Activated CD8-positive, alpha-beta memory T cell treated with anti-CD3 and anti-CD28 coated beads, Interleukin-2, amount 10 ng/mL, durations not matched to agents 7 days and 5 days (primary cell): ENCODE measurements at places on chromosomes 1 and 21.

DNA sequence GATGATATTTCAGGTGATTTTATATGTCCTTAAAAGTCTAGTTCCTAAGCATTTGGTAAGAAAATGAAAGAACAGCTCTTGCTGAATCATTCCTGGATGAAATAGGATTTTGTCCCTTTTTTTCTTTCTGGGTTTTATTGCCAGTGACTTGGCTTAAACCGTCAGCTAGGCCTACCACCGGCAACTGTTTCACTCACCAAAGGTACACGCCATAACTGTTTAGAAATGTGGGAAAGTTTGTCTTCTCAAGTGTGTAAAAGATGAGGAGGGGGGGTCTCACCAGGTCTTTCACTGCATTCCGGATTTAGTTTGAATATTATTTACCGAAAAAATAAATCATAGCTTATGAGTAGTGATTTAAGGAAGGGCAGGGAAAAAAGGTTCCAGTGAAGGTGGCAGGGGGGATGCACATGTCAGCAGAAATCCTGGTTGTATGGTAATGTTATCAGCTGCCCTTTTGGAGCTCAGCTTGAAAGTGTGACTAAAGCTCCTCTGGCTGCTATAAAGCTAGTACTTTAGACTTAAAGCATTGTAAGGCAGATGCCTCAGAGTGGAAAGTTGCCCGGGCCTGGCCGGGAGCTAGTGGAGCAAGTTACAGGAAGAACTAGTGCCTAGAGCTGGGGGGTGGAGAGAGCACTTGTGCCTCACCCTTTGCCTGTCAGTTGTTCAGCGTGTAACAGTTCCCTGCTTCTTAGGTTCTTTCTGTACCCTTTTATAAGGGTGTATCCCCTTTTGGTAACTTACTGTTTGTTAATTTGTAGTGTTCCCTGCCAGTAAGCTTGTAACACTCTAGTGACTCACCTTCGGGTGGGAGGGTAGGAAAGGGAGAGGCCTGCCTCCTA, 3.1 kb downstream of the ATP1A1 start:
- DNase-seq, result peak; percentile 52

DNA sequence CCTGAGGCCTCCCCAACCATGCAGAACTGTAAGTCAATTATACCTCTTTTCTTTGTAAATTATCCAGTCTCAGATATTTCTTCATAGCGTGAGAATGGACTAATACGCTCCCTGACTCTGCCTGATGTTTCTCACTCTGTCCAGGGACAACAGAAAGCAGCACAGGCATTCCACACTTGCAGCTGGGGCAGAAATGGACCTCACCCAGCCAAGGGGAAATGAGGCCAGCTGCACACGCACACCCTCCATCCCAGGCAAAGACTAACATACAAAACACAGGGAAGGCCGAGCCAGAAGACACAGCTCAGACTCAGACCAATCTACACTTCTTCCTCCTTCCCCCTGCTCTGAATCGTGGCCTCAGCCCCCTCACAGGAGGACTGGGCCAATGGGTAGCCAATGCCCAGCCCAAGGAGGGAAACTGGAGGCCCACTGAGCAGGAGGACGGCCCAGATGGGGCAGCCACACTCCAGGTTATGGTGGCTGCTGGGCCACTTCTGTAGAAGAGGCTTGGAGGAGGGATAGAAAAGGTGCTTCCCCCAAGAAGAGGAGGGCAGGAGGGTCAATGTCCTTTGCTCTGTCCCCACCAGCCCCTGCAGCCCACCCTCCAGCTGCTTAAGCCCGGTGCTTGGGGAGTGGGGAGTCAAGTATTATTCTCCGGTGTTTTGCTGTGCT, 228.4 kb downstream of the NPHP4 start:
- no peak for DNase-seq

GRCh38 chr1:185670187-185670627, 64.0 kb upstream of the HMCN1 start:
- DNase-seq, result peak; percentile 77

- DNase-seq, result no peak
Observed at GRCh38 chr1:85692730-85693314, 15.4 kb downstream of the ZNHIT6 start.

DNA sequence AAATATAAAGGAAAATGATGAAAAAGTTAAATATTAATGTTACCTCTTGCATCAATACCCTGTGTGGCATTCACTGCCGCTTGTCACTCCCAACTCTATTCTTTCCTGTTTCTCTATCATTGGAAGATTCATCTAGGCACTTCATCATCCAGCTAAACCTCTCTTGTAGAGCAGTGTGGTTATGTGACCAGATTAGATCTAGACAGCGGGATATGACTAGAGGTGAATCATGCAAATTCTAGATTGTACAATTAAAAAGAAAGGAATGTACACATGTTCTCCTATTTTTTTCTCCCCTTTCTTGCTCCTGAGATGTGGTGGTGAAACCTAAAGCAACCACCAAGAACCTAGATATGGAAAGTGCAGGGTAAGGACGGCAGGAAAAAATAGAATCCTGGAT, 174.1 kb downstream of the LBR start:
- no peak for DNase-seq

- DNase-seq, result no peak
Observed at GRCh38 chr1:83028467-83028866, 970.5 kb downstream of the TTLL7 start.

DNA sequence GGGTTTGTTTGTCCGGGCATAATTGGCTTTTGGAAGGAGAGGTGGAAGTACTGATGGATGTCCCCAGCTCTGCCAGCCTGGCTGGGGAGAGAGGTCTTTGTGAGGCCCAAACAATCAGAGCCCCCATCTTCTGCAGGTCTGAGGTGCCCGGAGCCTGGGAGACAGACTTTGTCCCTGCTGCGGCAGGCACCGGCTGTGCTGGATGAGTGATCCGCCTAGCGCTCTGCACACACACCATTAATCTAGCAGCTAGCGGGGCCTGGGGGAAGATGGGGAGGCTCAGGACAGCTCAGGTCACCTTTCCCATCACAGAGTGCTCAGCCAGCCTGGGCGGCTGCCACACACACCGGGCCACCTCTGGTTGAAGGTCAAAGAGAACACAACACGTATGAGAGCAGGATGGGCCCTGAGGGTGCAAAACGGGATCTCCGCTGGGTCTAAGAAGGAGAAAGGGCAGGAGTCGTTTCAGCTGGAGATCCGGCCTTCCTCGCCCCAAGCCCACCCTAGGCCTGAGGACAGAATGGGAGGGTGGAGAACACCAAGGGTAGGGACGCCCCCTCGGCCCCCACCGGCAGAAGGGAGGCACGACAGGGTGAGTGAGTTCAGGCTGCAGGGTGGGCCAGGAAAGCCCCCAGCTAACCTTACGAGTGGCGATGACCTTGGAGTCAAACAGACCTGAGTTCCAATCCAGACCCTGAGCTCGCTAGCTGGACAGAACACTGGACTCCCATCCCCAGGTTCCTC, 341.8 kb downstream of the NPHP4 start:
- peak; percentile 32 for DNase-seq

- DNase-seq, result peak; percentile 49
Observed at GRCh38 chr1:244049162-244050013, 1.7 kb upstream of the ZBTB18 start.
